Natural killer cell (primary cell): ENCODE measurements at places on chromosomes 7 and 10. TPM values are rescaled to one million over a fixed set of nuclear protein-coding genes. Genes with fewer than 3 reads are reported as not detected.

Gene ABLIM1
- total RNA-seq: 73.5 TPM

Gene GRID2IP
- total RNA-seq: 0.40 TPM

DNA sequence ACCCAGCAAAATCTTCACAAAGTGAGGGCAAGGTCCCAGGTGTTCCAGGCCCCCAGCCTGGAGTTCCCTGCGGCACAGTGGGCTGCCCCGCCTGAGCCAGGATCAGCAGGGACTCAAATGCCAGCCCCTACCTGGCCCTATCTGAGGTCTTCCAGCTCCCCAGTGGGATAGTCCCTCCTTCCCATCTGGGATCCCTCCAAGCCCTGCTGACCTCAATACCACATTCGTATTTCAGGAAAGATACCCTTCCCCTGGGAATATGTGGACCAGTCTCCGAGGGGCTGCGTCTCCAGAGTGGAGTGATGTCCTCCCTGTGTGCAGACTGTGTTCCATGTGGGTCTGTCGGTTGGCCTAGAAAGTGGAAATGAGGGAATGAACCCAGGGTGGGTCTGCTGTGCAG is 40.9 kb downstream of the ELFN1 start:
- H3K27ac ChIP-seq: no peak overlapping the region
- no peaks in the 10 kb centered on the region for H3K36me3 ChIP-seq
- no peak overlapping the region for H3K4me3 ChIP-seq
- H3K4me1 ChIP-seq: no peaks in the 10 kb centered on the region
- H3K27me3 ChIP-seq: no peaks in the 10 kb centered on the region

DNA sequence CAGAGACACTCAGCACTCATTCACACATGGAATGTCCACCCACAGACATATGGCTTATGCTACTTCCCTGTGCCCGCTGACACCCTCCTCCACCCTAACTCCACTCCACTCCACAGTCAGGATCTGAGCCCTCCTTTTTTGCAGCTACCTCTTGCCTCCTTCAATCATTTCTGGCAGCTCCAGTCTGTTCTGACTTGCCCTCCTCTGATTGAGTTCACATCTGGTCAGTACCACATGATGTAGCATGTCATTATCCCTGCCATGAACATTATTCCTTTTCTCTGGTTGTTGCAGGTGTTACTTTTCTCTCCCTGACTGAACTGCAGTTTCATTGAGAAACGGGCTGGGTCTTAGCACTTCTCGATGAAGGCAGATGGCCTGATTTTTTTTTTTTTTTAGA is 130.1 kb upstream of the EGR2 start:
- no peak for DNase-seq
- H3K27me3 ChIP-seq: no peaks in the 10 kb centered on the region
- H3K36me3 ChIP-seq: no peaks in the 10 kb centered on the region
- H3K4me1 ChIP-seq: no peaks in the 10 kb centered on the region
- H3K27ac ChIP-seq: no peak overlapping the region

Gene GNGT1
- not detected for total RNA-seq

Gene HPSE2
- not detected for total RNA-seq

- H3K4me1 ChIP-seq: no peaks in the 10 kb centered on the region
- no peaks in the 10 kb centered on the region for H3K36me3 ChIP-seq
- H3K4me3 ChIP-seq: no peak overlapping the region
- H3K27me3 ChIP-seq: no peaks in the 10 kb centered on the region
- H3K27ac ChIP-seq: no peak overlapping the region
- DNase-seq: no peak
Observed at GRCh38 chr7:54811041-54811845, 52.2 kb upstream of the SEC61G start.

GRCh38 chr7:110947408-110947807 is 143.5 kb upstream of the LRRN3 start:
- H3K27me3 ChIP-seq: no peaks in the 10 kb centered on the region
- no peaks in the 10 kb centered on the region for H3K4me1 ChIP-seq
- no peak overlapping the region for H3K27ac ChIP-seq
- H3K4me3 ChIP-seq: no peak overlapping the region
- H3K36me3 ChIP-seq: no peaks in the 10 kb centered on the region
- DNase-seq: no peak

- H3K27ac ChIP-seq: no peak overlapping the region
- no peaks in the 10 kb centered on the region for H3K36me3 ChIP-seq
- no peaks in the 10 kb centered on the region for H3K4me1 ChIP-seq
- no peak overlapping the region for H3K4me3 ChIP-seq
- H3K27me3 ChIP-seq: peaks cover 2% of the 10 kb centered on the region
- DNase-seq: no peak
Observed at GRCh38 chr7:131787101-131787500, 230.7 kb upstream of the PODXL start.

Gene ZEB1
- 29.7 TPM for total RNA-seq

DNA sequence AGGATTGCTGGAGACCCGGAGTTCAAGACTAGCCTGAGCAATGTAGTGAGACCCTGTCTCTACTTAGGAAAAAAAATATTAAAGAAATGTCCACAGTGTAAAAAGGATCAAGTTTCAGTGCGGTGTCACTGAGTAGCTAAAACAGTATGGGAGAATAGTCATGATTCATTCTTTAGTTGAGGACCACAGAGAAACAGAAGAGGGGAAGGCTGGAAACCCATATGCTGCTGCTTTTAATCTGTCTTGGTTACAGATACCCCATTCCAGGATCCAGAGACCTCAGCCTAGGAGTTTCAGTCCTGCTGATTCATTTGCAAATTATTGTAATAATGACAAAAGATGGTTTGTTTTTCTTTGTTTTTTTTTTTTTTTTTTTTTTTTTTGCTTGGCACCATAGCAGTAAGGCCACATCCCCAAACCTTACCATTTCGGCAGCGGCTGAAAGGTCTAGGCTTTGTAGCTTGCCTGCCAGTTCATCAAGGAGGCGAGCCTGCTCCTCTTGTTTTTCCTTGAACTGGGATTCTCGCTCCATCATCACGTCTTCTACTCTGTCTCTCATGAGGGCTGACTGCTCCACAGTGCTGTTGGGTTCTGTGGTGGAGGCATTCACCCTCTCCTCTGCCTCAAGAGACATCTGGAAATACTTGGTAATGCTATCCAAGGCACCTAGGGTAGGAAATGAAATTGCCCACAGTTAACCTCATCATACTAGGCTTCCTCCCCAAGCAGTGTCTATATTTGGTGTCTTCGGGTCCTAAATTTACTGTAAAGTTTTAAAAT is 44.2 kb downstream of the DLD start:
- H3K27me3 ChIP-seq: no peaks in the 10 kb centered on the region
- H3K4me3 ChIP-seq: no peak overlapping the region
- no peak for DNase-seq
- no peaks in the 10 kb centered on the region for H3K4me1 ChIP-seq
- no peak overlapping the region for H3K27ac ChIP-seq
- H3K36me3 ChIP-seq: peaks cover 3% of the 10 kb centered on the region

- H3K27me3 ChIP-seq: no peaks in the 10 kb centered on the region
- H3K36me3 ChIP-seq: no peaks in the 10 kb centered on the region
- H3K4me1 ChIP-seq: no peaks in the 10 kb centered on the region
- no peak overlapping the region for H3K4me3 ChIP-seq
Observed at GRCh38 chr7:19670806-19671205, 38.0 kb downstream of the POLR1F start.

- no peaks in the 10 kb centered on the region for H3K4me1 ChIP-seq
- DNase-seq: no peak
- no peak overlapping the region for H3K27ac ChIP-seq
- H3K27me3 ChIP-seq: no peaks in the 10 kb centered on the region
- H3K4me3 ChIP-seq: no peak overlapping the region
Observed at GRCh38 chr10:132667342-132668047, 118.5 kb downstream of the NKX6-2 start.

DNA sequence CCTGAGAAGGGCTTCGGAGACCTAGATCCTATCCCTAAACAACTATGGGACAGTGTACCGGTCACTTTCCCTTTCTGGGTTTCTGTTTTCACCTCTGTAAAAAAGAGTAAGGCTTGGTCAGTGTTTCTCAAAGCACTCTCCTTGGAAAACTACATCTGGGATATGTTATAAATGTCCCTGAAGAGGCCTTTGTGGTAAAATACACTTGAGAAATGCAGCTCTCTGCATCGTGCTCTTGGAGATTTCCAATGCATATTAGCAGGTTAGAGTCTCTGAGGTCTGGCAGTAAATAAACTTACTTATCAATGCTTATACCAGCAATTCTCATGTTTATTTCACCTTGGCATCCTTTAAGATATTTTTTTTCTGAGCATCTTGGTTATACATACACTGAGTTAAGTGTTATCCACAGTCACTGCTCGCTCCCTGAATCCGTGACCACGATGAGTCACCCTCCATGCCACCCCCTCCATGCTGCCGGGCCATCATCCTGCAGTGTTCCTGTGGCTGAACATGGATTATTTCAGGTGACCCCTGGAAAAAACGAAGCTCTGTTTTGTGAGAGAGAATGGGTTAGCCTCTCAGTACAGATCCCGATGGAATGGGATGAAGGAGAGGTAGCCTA is 3.3 kb upstream of the TBXAS1 start:
- H3K4me1 ChIP-seq: peaks cover 26% of the 10 kb centered on the region
- no peaks in the 10 kb centered on the region for H3K27me3 ChIP-seq
- no peak overlapping the region for H3K4me3 ChIP-seq

Gene PDZD7
- 0.52 TPM for total RNA-seq

GRCh38 chr7:28114056-28114455 is 66.5 kb downstream of the JAZF1 start:
- no peak for DNase-seq
- no peaks in the 10 kb centered on the region for H3K27me3 ChIP-seq
- no peaks in the 10 kb centered on the region for H3K36me3 ChIP-seq
- H3K4me3 ChIP-seq: no peak overlapping the region
- no peaks in the 10 kb centered on the region for H3K4me1 ChIP-seq

Gene TRPV5
- total RNA-seq: not detected

- H3K27ac ChIP-seq: no peak overlapping the region
- peak; percentile 41 for DNase-seq
- no peak overlapping the region for H3K4me3 ChIP-seq
- peaks cover 9% of the 10 kb centered on the region for H3K27me3 ChIP-seq
Observed at GRCh38 chr10:132939957-132940790, 2.2 kb downstream of the CFAP46 start.

Gene PDE6C
- total RNA-seq: not detected

DNA sequence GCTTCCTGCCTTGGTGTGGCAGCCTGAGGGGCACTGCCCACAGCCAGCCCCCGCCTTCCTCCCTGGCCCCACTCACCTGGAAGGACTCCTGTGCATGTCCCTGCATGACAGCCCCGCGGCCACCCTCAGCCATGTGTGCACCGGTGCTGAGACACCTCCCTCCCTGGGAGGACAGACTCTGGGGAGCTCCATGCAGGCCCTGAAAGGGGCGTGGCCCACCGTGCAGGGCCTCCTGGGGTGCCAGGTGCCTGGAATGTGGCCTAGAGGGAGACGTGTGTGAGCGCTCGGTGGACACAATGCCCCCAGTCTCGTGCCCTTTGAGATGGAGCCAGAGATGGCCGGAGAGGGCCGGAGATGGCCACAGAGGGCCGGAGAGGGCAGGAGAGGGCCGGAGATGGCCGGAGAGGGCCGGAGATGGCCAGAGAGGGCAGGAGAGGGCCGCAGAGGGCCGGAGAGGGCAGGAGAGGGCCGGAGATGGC is 59.1 kb upstream of the PPP2R2D start:
- DNase-seq: no peak
- H3K27ac ChIP-seq: no peak overlapping the region
- no peak overlapping the region for H3K4me3 ChIP-seq
- H3K36me3 ChIP-seq: no peaks in the 10 kb centered on the region

Gene FRAT2
- 23.4 TPM for total RNA-seq

DNA sequence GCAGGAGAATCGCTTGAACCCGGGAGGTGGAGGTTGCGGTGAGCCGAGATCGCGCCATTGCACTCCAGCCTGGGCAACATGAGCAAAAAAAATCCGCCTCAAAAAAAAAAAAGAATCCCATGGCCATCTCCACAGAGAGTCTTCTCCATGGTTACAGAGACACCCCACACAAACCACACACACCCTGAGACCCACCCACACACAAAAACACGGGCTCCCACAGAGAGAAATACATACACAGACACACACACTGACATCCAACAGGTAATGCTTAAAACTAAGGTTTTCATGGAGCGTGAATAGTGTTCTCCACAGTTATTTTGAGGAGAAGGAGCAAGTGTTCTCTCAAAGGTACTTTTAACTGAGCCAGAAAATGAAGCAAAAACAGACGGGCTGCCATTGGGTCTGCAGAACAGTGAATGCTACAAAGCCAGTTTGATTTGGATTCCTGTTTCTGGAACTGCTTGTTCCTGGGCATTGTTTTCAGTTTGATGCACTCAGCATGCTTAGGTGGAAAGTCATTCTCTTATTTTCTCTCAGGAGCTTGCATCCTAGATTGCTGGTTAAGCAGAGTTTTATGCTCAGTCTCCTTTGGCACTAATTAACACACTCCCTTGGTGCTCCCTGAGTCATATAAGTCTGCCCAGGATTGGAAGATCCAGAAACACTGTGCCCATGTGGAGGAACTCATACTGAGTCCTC is 15.4 kb downstream of the AHCYL2 start:
- H3K36me3 ChIP-seq: no peaks in the 10 kb centered on the region
- H3K4me1 ChIP-seq: no peaks in the 10 kb centered on the region
- H3K27ac ChIP-seq: no peak overlapping the region
- H3K27me3 ChIP-seq: no peaks in the 10 kb centered on the region
- no peak for DNase-seq

DNA sequence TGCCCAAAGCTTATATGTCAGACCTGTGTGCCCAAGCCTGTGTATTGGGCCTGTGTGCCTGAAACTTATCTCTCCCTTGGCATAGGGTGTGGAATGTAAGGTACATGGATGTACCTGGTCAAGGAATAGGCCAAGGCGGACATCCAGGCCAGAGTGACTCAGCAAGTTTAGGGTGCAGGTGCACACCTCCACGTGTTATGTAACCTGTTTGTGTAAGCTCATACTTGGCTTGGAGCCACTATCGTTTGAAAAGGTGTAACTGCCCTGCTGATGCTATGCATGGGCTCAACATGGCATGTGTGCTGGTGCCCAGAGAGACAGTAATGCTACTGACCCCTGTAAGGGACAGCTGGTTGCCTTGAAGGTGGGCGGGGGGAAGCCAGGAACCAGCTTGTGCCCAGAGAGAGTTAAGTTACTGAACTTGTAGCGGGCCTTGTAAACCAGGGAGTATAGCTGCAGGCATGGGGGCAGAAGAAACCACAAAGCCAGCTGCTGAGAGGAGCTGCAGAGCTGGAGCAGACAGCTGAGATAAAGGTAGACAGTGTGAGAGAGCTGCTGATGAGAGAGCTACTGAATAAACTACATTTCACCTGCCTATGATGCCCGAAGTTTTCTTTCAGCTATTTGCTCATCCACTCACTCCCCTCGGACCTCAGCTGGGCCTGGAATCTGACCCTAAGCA is 656.4 kb upstream of the ZWINT start:
- no peak overlapping the region for H3K4me3 ChIP-seq
- H3K4me1 ChIP-seq: no peaks in the 10 kb centered on the region
- H3K27ac ChIP-seq: no peak overlapping the region
- no peak for DNase-seq
- H3K27me3 ChIP-seq: no peaks in the 10 kb centered on the region
